RPMI7951 (cell line): ENCODE measurements at places on chromosomes 3 and 15. TPM values are rescaled to one million over a fixed set of nuclear protein-coding genes. Genes with fewer than 3 reads are reported as not detected.
A peak's percentile ranks its signal among the peaks of the same experiment; 100 is the strongest.

DNA sequence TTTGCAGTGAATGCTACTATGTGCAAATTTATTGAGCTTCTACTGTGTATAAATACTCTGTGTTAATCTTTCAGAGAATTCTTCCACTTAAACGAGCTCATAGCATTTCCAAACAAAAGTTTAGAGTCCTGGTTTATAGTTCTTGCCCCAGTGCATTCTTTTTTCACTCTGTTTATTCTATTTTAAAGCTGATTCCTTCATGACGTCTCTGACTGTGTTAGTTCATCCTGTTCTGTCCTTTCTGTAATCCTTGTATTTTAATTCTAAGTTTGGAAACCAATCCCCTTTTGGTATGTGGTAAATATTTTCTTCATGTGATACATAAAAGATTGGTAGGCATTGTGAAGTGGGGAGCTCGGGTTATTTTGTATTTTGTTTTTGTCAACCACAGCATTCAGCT lies 18.7 kb downstream of the P2RY14 start:
- no peak for DNase-seq

DNA sequence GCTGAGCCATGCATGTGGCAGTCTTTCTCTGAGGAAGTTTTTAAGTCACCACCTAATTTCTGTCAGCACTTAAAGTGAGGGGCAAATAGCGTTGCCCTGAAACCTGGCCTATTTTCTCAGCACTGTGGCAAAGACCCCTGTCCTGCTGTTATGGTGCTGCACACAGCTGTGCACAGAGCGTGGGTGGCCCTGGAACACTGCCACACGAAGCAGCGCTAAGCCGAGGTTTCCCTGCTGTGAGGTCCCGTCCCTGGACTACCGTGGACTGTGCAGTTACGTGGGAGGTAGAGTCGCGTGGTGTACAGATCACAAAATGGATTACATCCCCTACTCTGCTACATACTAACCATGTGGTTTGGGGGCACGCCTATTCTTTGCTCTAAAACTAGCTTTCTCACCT lies 101.6 kb upstream of the NR2E3 start:
- DNase-seq, result peak; percentile 54

DNA sequence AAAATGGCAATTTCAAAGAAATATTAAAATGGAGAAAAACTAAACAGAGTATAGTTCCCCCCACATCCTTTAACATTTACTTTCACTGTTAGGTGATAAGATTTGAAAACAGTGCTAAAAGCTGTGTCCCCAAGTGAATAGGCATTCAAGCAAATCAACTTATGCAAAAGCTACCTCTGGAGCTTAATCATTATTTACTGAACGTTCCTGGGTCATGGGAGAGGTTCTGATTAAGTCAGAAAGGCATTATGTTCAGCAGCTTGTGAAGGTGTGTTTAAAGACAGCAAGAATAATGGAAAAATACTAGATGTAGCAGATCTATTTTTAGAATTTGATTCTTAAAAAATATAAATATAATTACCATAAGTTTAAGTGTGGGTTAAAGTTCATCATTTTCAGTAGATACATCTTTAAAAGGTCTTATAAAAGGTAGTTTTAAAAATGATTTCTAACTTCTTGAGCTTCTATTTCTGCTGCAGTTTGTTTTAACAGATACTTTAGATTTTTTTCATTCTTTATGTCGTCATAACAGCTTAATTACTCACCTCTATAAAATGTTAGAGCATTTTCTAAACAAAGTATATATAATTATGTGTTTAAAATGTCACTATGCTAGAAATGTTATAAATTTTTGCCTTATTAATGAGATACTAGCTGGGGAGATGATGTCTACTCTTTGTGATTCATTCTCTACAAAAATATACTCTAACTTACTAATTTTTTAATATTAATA lies 127.9 kb downstream of the MITF start:
- no peak for DNase-seq

Gene PRKCD
- total RNA-seq, result 4.3 and 5.0 TPM in 2 replicates

Gene VIPR1
- total RNA-seq, result 186 and 215 TPM in 2 replicates

Gene NDN
- 24.0 and 30.2 TPM in 2 replicates for total RNA-seq

Gene PLSCR5
- total RNA-seq, result not detected in 2 replicates

GRCh38 chr15:25718597-25718996 lies 144.5 kb downstream of the ATP10A start:
- DNase-seq, result no peak

GRCh38 chr3:167723872-167724271 lies 10.8 kb downstream of the PDCD10 start:
- no peak for DNase-seq

DNA sequence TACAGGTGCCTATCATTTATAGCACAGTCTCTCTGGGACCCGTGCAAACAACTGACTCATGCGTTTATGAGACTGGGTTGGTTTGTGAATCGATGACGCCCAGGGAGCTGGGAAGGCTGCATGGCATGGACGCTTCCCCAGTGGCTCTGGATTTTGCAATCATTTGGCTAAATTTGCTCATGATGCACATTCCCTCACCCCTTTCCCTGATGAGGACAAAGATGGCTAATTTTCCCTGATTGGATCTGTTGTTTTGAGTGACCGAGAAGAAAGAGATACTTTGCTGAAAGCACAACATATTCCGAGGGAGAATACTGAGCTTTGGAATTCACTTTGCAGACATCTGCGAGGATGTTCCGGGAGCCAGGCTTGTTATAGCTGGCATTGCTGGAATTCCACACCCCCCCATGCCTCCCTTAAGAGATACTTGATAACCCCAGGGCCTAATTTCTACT lies 51.1 kb downstream of the CGNL1 start:
- peak; percentile 39 for DNase-seq

DNA sequence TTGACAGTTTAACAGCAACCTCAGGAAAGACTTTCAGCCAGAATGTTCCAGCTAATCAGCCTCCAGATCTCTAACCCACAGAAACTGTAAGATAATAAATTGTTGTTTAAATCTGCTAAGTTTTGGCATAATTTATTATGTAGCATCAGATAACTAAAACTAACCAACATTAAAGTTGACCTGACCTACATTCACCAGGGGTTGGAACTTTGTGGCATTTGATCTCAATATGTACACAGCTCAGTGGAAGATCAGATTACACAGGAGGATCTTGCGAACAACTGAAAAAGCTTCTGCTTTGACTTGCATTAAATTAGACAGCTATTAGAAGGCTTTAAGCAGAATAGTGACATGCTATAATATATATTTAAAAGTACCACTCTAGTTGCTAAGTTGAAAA lies 91.4 kb upstream of the POU1F1 start:
- DNase-seq, result no peak

DNA sequence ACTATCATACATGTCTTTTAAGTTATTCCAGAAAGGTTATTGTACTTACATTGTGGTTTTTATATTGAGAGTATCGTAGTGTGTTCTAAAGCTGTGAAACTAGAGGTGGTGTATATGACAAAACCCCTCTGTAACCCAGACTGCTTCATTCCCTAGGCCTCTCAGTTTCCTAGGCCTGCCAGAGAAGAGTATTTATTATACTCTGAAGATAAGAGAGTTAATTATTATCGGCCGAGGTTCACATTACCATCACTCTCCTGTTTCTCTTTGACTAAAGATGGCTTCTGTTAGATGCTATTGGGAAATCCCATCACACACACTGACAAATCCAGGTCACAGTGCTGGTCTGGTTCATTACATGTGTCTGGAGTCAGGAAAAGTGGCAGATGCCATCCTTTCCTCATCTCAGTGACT lies 20.5 kb downstream of the EXOSC7 start:
- DNase-seq, result no peak

Gene BSN
- total RNA-seq, result under 0.01 and 0.10 TPM in 2 replicates

Gene GOLGA8J
- total RNA-seq, result not detected in 2 replicates

GRCh38 chr3:152128356-152128755 lies 140.4 kb upstream of the MBNL1 start:
- DNase-seq, result no peak

- DNase-seq, result peak; percentile 62
Observed at GRCh38 chr3:185070491-185071286, 82.2 kb downstream of the C3orf70 start.

Gene RASGRF1
- total RNA-seq, result 7.5 and 8.7 TPM in 2 replicates

- no peak for DNase-seq
Observed at GRCh38 chr3:170162630-170163029, 18.9 kb downstream of the PHC3 start.
